NCI-H1436 treated with DMSO at 0.1 percent for 48 hours (cell line): ENCODE measurements at places on chromosomes 5 and 9.

- DNase-seq, result no peak
Measured at GRCh38 chr5:25301836-25302235, 657.1 kb upstream of the CDH10 start.

GRCh38 chr9:95177617-95178016, 139.9 kb downstream of the FANCC start:
- no peak for DNase-seq

- DNase-seq, result no peak
Measured at GRCh38 chr5:50564558-50564957, 101.9 kb upstream of the PARP8 start.

GRCh38 chr9:136992819-136993369, 672 bp downstream of the PAXX start:
- DNase-seq, result no peak

- DNase-seq, result no peak
Measured at GRCh38 chr5:139763930-139764791, 31.4 kb upstream of the PSD2 start.

DNA sequence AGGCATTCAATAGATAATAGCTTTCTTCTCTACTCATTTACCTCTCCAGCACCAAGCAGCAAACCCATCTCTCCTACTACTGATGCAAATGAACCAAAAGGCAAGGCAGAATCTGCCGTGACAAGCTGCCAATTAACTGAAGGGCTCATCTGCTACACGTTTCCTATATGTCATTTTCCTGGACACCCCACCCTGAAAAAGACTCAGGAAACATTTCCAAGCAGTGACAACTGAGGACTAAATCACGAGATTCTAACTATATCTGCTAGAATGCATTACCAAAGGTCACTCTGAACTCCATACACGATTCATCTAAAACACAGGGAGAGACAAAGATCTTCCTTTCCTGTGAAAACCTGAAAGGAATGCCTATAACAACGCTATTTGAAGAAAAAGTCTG, 12.9 kb downstream of the PLPP1 start:
- DNase-seq, result no peak

DNA sequence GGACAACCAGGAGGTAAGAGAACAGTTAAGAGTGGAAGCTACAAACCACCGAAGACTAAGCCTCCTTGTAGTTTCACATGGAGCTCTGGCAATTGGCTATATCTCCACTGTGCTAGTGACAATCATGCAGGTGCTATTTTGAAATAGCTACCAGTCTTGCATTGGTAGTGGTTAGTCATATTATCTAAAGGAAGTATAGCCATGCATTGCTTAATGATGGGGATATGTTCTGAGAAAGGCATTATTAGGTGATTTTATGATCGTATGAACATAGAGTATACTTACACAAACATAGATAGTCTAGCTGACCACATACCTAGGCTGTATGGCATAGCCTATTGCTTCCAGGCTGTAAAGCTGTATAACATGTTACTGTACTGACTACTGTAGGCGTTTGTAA, 28.4 kb downstream of the HSDL2 start:
- DNase-seq, result no peak

- no peak for DNase-seq
Measured at GRCh38 chr5:149790276-149790675, 60.2 kb downstream of the PPARGC1B start.

GRCh38 chr9:506281-506680, 291.6 kb downstream of the DOCK8 start:
- no peak for DNase-seq

DNA sequence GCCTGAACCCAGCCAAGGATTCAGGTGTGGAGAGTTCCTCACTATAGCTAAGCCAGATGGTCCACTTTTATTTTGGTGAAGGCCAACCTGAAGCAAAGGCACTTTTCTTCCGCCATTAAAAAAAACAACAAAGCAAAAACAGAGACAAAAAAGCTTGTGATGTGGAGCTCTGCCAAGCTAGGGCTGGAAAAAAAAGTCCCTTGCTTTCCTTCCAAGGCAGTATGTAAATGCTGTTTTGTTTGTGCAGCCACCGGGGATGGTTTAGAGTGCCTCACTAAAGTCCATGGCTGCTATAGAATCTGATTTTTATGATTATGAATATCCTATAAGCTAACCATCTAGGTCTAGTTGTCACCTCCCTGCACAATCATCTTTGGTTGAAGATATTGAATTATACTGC, 14.9 kb downstream of the MEGF10 start:
- no peak for DNase-seq

GRCh38 chr9:27303219-27303618, 6.3 kb upstream of the EQTN start:
- DNase-seq, result no peak

- no peak for DNase-seq
Measured at GRCh38 chr5:149040421-149040820, 22.4 kb downstream of the SH3TC2 start.

- DNase-seq, result no peak
Measured at GRCh38 chr9:84024041-84024575, 43.5 kb downstream of the RMI1 start.

DNA sequence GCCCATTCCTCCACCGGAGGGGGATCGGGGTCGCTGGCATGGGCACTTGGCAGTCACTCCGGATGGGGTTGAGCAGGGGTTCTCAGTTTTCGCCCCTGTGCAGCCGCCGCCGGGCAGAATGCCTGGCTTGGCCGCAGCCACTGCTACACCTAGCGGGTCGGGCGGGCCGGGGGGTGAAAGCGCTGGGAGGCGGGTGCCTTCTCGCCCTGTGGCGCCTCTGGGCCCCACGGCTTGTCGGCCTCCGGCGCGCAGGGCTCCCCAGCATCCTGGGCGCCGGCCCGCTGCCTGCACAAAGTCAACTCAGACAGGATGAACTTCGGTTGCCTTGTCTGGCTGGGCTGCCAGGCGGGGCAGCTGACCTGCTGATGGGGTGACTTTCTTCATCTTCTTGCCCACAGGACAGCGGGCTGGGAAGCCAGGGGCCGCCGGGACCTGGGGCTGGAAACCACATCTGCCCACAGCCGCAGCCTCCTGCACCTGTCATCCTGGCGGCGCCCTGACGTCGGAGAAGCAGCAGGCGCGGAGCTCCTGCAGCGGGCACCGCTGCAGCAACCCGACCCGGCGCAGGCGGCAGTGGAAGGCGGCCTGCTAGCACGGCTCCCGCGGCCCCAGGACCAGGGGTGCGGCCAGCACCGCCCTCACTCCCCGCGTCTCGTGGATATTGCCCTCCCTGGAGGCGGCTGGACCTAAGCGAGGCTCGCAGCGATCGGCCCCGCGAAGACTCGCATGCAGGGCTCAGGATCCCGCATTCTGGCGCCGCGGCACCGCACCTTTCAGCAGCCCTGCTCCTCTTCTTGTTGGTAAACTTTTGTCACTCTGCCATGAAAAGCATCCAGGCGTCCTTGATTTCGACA, 1.3 kb upstream of the ANKRD18A start:
- no peak for DNase-seq

GRCh38 chr9:35748858-35749514, at the start of the genes GBA2 and RGP1:
Gene GBA2 (minus strand): TSS chr9:35749228. CDS start chr9:35748704, 524 bp downstream.
Gene RGP1 (plus strand): TSS chr9:35749287. CDS start chr9:35749756, 469 bp downstream.
- DNase-seq, result no peak

GRCh38 chr9:19018201-19018600, 14.8 kb downstream of the SAXO1 start:
- no peak for DNase-seq

DNA sequence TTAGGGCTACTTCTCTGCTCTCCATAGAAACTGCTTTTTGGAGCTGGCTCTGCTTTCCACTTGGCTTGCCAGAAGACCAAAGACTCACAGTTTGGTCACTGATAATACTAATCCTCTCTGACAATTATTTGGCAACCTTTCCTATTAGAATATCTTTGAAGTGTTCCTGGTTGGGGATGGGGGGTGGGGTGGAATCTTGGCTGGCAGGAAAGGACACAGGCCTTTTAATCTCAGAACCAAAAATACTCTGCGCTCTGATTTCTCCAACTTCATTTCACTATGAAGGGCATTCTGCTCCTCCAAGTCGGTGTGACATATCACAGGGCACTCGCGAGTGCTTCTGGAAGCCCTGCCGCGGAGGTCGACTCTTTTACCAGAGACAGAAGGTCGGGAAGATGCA, 1329.0 kb upstream of the WWC1 start:
- no peak for DNase-seq

- peak; percentile 8 for DNase-seq
Measured at GRCh38 chr5:137629646-137630045, 106.2 kb downstream of the KLHL3 start.

- no peak for DNase-seq
Measured at GRCh38 chr9:101485924-101486692, 47.5 kb upstream of the RNF20 start.

GRCh38 chr9:96417661-96418082, 498 bp downstream of the ZNF367 start:
- no peak for DNase-seq

GRCh38 chr9:132059361-132059760, 20.3 kb downstream of the MED27 start:
- DNase-seq, result peak; percentile 39

GRCh38 chr9:91873637-91874051, 76.4 kb downstream of the ROR2 start:
- DNase-seq, result no peak

DNA sequence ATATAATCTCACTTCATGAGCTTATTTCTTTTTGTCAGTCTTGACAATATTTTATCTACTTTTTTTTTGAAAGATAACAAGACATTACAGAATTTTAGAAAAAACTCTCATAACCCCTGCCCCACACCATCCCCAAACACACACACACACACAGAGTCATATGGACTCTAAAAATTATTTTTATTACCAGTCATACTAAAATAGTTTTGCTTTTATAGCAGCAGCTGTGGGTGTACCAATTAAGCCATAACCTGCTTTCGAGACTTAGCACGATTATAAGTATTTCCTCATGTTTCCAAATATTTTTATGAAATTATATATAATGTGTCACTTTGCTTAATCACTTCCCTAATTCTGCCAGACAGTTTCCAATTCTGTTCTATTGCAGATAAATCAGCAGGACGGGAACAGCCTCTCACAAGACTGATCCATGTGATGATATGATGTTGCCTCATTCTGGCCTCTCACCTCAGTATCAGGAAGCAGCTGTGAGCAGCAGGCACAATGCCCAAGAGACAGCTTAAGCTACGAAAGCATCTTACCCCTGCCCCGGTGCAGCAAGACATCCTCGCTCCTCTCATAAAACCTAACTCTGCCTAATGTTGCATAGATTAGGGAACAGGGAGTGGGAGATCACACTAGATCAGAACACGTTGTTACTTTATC, 7.0 kb downstream of the PDCL start:
- DNase-seq, result no peak

- DNase-seq, result no peak
Measured at GRCh38 chr5:1008451-1009358, at the start of gene NKD2. Gene NKD2 (plus strand): TSS chr5:1008802. CDS start chr5:1009058, 256 bp downstream.

DNA sequence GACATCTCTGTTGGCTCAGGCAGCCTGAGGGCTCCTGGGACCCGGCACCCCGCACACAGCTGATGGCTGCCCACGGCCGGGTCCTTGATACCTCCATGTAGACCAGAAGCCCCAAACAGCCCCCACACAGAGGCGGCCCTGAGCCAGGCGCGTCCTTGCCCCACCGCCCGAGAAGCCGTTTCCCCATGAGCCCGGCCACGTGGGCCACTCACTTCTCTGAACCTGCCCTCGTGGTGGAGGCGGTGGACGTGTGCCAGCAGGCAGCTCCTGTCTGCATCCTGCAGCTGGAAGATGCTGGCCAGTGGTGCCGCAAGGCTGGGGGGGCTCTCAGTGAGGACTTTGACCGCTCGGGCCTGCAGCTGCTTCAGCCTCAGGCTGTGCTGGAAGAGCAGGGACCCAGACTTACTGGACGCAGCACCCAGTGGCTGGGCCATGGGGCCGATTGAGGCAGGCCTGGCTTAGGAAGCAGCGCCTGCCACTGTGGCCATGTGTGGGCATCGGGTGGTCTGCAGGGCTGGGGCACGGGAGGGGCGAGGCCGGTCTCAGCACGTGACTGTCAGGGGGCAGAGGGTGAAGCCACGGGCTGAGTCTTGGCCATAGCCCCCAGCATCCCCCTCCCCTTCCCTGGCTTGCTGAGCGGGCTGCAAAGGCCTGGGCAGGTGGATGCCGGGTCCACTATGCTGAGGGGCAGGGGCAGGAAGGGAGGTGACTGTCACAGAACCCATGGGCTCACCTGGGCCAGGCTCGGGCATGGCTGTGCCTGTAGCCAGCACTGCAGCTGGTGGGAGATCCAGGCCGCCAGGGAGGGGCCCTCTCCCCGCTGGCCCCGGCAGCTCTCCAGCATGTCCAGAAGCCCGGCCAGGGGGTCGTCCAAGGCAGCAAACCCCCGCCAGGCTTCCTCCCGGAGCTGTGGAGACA, 50.0 kb downstream of the EXD3 start:
- DNase-seq, result no peak

DNA sequence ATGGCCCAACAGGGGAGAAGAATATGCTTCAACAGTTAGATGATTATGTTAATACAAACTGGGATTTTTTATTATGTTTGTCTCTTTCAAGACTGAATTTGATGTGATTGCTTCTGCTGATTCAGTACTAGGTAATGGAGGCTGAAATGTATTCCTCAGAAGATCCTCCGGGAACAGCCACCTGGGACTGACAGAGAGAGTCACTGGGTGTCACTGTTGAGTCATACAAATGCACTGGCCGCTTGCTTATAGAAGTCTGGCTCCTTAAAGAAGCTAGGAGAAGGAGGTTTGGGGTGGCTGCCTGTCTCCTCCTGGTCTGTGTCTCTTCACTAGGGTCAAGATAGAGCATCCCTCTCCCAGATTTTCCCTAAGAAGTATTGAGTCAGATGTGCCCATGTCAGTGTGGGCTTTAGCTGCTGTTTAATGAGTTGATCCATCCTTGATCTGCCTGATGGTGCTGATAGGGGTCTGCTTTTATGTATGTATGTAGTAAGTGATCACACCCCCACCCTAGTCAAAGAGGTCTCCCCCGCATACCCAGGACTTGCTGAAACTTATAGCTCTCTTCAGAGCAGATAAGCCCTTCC, 773.4 kb downstream of the BRINP1 start:
- no peak for DNase-seq

- DNase-seq, result no peak
Measured at GRCh38 chr5:79471556-79471955, 42.4 kb downstream of the HOMER1 start.

GRCh38 chr9:76246680-76247079, 147.5 kb downstream of the RFK start:
- no peak for DNase-seq

DNA sequence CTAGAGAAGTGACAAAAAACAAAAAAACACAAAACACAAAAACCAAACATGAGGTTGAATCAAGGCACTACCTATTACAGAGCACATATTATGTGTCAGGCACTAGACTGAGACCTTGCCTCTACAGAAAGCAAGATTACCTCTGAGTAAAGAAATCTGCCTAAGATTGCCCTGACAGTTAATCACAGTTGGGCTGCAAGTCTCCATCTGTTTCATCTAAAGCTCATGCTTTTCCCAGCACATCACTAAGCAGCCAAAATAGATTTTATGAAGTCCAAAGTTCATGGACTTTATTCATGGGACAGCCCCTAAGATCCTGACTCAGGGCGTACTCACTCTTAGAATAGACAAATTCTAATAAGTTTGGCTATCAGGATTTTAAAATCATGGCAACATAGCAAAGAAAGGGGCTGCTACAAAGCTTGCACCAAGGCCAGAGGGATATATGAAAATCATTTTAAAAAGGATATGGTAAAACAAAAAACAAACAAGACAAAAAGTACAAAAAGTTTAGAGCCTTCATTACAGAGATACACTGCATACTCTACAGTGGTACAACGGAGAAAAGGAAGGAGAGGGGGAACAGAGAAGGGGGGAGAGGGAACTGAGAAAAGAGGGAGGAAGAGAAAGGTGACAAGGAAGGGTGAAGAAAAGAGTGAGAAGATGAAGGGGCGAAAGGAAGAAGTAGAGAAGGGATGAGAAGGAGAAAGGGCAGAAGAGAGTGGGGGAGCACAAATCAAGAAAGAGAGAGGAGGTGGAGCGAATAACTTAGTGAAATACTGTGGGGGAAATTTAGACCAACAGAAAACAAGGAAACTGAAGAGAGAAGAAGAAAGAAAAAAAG, 58.2 kb downstream of the RICTOR start:
- no peak for DNase-seq
